ENCODE measurements at places on chromosomes 12 and 14. TPM values are rescaled to one million over a fixed set of nuclear protein-coding genes. Genes with fewer than 3 reads are reported as not detected.
A peak's percentile ranks its signal among the peaks of the same experiment; 100 is the strongest.

Gene OVCH1
- polyA plus RNA-seq, result not detected

Gene NEUROD4
- polyA plus RNA-seq, result not detected

Gene CLEC4A
- 2.5 TPM for polyA plus RNA-seq

Gene KRT85
- not detected for polyA plus RNA-seq

Gene ADAM20
- polyA plus RNA-seq, result 0.10 TPM

Gene TSPAN11
- polyA plus RNA-seq, result 12.6 TPM

GRCh38 chr12:57142121-57142520, 5.3 kb downstream of the LRP1-AS start:
- DNase-seq, result no peak

DNA sequence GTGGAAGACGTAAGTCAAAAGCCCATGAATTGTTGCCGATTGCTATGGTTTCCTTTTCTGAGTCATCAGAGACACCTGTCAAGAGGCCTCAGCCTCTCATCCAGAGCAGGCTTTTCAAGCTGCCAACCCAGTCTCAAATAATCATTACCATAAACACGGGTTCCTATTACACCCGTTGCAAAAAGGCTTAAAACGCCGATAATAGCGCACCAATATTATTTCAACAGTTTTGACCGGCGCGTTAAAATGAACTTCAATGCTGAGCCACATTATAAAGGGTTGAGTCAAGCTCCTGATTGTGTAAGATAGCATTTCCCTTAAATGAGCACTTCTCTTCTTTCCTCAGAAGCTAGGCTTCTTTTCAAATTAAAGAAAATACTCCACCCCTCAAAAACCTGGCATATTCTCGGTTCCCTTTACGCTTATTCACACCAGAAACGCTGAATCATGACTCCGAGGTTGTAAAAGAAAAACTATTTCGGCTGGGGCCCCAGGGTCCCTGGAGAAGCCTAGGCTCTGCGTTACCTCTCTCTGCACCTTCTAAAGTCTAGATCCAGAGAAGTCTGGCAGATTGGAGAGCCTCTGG, 1.4 kb downstream of the TMTC1 start:
- DNase-seq, result no peak

DNA sequence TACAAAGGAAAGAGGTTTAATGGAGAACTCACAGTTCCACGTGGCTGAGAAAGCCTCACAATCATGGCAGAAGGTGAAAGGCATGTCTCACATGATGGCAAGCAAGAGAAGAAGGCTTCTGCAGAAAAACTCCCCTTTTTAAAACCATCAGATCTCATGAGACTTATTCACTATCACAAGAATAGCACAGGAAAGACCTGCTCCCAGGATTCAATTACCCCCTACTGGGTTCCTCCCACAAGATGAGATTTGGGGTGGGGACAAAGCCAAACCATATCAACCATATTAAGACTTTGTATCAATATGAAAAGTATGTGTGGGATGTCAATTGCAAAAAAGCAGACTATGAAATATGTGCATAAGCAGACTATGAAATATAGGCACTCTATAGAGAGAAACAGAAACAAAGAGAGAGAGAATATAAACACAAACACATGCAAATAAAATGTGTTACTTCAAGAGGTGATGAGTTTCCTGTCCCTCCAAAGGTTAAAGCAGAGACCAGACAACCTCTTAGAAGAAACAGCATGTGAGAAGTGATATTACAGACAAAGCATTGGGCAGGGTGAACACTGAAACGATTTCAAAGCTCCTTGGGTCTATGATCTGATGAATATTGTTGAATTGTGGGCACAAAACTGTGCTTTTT, 151.2 kb upstream of the KRR1 start:
- DNase-seq, result no peak

DNA sequence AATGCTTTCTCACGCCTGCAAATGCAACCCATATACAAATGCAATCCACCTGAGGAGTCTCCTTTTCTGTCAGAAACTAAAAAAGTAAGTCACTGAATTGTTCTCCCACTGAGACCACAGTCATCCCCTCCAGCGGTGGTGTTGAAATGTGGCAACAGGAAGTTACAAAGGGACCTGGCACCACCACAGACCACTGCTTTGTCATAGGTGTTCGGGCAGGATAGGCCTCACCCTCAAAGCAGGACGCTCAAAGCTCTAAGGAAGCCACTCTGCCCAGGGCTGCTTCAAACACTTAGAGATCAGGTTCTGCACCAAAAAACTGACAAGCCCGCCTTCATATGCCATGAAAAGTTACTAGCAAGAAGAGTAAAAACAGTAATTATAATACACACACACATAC, 11.3 kb downstream of the PHLDA1 start:
- no peak for DNase-seq

DNA sequence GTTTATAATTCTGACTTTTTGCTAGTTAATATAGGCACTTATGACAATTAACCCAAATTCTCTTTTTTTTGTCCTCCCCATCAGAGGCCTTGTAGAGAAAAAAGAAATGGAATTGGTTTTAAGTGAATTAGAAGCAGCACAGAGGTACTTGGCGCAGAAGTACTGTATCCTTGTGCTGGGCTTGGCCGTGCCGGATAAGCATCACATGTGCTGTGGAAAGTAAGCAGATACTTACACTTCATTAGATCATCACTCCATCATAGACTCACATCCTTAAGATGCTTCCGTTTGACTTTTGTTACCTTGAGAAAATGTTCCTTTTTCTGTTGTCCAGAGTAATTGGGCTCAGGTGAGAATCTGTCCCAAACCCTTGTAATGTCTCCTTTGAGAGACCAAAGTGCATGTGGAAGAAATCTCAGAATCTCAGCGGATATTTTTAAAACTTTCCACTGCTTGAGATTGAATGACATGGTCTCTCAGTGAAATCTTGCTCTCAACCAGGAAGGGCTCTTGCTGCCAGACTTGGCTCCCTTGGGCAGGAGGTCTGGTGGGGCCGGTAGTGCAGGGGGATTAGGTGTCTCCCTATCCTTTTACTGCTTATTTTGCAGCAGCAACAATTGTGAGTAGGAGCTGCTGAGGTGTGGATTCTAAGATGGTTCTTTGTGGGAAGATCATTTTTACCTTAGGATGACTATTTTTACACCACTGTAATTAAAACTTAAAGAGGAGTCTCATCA, 24.8 kb downstream of the PPP1R36 start:
- no peak for DNase-seq

DNA sequence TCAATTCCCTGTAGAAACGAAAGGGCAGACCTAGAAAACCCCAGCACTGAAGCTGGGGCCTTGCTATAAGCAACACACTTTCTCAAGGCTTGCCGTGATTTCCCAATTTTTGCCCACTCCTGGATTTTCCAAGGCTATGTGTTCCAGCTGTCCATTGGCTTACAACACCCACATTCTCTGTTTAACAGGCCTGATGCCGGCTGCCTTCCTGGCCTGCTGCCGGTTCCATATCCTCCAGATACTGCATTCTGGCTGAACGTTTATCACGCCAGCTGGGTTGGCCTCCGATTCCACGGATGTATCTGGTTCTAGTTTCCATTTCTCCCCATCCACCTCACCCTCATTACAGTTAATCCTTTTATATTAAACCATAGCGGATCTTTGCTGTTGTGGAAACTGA, 2.0 kb upstream of the PCNX1 start:
- DNase-seq, result peak; percentile 89

- DNase-seq, result no peak
These were observed 21.8 kb downstream of the RAP1B start for GRCh38 chr12:68632486-68632885.

- DNase-seq, result no peak
These were observed 138.1 kb downstream of the TMEM132D start for GRCh38 chr12:129765719-129766118.

DNA sequence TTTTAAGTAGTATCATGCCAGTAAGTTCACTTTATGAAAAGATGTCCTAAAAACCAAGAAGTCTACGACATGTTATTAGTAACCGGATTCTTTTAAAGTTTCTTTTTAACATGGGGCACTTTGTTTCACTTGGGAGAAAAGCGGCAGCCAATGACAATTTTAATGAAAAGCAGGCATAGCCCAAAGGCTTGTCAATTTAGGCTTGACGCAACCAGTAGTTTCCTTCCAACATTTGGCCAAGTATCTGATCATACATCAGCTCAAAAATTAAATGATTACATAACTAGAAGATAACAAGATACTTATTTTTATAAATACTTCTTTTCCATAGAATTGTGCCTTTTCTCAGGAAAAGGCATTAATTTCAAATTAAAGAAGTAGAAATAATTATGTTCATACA, 112.8 kb downstream of the TXNDC16 start:
- no peak for DNase-seq

DNA sequence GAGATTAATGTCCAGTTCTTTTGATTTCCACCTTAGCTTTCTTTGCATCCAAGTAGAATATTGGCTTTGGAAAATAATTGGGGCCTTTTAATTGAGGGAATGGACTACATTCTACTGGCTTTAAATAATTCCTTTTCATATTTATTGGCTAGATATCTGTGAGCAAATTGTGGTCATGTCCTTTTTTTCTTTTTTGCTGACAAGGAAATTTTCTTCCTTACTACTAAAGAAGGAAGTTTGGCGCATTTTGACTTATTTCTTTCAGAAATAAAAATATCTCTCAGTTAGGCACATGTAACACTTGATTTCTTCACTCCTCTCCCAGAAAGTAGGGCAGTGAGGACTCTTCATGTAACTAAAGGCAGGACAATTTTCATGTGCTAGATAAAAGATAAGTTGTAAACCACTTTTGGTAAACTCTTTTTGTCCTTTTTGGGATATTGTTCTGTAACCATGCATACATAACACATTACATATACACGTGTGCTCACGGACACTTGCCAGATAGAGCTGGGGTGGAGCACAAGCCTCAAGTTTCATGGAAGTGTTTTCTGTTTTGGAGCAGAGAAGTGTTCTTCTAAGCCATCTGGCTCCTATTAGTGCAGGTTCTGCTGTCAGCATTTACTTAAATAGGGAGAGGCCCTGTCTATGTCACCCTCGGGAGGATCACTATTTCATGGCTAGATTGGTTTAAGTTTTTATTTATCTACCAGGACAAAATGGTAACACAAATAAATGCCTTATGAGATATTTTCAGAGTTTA, 85.1 kb upstream of the LRIG3 start:
- DNase-seq, result no peak

DNA sequence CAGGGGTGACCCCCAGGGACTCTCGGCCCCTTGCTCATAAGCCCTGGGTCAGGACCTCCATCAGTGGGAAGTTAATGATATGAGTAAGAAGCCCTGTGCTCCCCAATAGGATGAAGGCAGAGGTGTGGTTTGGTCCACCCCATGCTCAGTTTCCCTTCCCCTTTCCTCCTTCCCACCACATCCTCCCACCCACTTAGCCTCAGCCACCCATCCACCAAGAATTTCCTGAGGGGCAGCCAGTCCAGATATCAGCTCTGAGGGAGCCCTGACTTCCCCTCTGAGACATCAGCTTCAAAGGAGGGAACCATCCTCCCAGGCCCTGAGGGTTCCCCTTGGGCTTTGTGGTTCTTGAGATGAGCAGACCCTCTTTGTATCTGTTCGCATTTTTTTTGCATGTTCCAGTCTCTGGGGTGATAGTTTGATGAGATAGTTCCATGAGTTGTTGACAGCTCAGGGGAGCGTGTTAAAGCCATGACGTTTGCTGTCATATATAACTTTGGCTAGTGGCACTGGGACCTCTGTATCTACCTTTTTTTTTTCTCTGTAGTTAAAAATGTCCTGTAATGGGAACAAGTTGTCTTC, 71.2 kb downstream of the LGMN start:
- no peak for DNase-seq

- no peak for DNase-seq
These were observed 32.6 kb downstream of the DTX1 start for GRCh38 chr12:113088971-113089756.

GRCh38 chr14:47447076-47447475, 228.3 kb downstream of the MDGA2 start:
- no peak for DNase-seq

- no peak for DNase-seq
These were observed 91.0 kb downstream of the TBX3 start for GRCh38 chr12:114592946-114593345.

DNA sequence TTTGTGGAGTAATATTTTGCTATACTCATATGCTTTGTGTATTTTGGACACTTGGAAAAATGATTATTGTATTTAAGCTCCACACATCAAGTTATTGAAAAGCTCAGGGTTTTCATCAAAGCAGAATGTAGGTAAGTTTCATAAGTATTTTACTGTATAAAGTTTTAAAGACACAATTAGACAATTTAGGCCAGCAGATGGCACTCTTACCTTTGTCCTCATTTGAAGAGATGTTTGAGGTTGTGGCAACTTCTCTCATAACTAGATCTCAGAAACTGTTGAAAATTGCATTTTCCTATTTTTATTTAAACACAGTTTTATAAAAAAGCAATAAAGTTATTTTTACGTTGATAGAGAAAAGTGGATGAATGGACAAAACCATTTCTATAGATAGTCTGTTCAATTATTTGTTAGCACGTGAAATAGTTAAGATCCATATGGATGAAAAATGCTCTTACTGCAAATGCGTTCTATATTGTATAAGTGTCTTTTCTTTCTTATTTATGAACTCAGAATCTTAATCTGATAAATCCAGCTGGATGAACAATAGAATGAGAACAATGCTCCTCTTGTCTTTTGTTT, 300.0 kb downstream of the AEBP2 start:
- peak; percentile 61 for DNase-seq

DNA sequence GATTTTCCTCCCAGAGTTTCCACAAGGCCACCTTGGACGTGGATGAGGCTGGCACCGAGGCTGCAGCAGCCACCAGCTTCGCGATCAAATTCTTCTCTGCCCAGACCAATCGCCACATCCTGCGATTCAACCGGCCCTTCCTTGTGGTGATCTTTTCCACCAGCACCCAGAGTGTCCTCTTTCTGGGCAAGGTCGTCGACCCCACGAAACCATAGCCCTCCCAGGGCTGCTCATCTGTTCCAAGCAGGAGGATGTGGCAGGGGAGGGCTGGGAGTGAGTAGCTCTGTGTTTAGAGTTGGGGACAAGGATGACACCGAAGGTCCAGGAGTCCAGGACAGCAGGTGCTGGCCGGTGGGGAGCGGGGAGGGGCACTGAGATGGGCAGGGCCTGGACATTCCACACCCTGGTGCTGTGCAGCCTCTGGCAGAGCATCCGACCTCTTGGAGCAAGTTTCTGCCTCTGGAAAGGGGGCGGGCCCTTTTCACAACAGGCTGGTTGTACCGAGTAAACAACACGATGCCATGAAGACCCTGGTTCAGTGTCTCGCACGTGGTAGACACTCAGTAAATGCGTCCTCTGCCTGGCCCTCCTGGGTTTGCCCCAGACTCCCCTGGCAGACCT, 8.2 kb downstream of the SERPINA4 start:
- DNase-seq, result no peak

- peak; percentile 49 for DNase-seq
These were observed 51.3 kb downstream of the IFNG-AS1 start for GRCh38 chr12:68040450-68041075.
